ENCODE measurements at places on chromosomes 1 and 21.

DNA sequence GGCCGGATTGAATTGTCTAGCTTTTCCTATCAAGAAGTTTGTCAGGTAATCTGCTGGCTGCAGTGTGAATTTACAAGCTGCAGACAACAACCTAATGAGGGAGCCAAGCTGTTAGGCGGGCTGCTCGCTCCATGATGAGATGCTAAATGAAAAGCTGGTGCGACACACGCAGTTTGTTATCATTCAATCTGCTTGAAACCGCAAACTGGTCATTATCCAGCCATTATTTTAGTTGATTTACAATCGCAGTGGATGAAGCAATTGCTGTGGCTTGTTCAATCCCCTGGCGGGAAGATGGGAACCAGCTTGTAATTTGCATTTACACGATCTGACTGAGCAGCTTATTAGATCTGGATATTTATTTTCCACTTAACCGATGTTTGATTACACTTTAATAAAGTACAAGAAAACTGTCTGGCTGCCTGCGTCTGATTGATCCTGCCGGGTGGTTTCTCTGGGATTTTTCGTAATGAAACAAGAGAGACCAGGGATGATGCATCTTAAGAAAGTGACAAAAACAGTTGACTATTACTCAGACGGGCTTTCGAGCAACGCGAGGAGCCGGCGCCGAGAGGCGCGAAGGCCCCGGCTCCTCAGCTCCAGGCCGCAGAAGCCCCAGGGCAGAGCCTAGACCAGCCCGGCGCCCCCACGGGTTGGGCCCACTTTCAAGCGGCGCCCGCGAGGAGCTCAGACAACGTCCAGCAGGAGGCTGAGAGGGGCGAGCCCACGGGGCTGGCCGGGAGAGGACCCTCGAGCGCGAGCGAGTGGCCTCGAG is 118.0 kb upstream of the BARHL2 start:
- DNase-seq: no peak

- DNase-seq: no peak
These were observed 188.2 kb upstream of the LYPLAL1 start for GRCh38 chr1:218985424-218985984.

DNA sequence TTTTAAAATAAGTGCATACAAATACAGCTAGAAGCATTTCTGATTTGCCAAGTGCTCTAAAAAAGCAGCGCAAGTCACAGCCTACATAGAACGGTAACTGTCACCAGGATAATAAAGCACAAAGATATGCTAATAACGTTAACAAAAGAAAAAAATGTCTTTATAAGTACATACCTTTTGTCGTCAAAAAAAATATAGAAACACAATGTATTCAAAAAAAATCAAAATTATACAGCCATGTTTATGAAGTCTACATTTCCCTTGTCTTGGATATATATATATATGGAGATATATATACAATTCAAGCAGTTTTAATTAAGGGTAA is 3.2 kb downstream of the IRF2BP2 start:
- DNase-seq: no peak

- no peak for DNase-seq
These were observed 428.3 kb upstream of the ZRANB2 start for GRCh38 chr1:71509051-71509595.

DNA sequence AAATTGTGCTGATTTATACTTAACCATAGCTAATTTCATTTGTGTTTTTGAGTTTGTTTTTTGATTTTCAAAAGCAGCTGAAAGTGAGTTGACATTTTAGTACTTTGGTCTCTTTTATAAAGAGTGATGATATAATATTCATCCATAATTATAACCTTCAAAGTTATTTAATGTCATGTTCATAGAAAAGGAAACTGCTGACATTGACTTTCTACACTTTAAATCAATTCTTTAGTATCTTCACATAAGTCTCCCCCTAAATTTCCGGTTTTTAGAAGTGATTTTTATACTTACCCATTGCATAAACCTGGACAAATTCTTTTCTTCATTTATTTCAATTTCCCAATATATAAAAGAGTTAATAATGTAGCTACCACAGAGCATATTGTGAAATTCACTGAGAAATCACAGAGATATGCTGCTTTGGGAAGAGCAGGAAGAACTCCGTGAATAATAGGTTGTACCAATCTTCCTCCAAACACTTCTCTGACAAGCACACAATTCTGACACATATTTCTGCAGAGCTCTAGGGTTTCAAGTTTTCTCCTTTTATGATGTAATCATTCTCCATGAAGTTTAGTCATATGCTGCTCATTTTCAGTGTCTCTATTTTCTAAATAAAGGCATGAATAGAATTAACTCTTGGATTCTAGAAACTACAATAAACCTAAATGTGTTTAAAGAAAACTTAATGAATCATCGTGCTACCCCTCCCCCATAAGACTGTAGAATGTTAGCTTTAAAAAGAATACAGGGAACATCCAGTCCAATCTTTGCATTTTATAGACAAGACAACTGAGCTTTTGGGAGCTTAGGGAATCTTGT is 25.6 kb upstream of the CDC42BPA start:
- DNase-seq: peak; percentile 29

DNA sequence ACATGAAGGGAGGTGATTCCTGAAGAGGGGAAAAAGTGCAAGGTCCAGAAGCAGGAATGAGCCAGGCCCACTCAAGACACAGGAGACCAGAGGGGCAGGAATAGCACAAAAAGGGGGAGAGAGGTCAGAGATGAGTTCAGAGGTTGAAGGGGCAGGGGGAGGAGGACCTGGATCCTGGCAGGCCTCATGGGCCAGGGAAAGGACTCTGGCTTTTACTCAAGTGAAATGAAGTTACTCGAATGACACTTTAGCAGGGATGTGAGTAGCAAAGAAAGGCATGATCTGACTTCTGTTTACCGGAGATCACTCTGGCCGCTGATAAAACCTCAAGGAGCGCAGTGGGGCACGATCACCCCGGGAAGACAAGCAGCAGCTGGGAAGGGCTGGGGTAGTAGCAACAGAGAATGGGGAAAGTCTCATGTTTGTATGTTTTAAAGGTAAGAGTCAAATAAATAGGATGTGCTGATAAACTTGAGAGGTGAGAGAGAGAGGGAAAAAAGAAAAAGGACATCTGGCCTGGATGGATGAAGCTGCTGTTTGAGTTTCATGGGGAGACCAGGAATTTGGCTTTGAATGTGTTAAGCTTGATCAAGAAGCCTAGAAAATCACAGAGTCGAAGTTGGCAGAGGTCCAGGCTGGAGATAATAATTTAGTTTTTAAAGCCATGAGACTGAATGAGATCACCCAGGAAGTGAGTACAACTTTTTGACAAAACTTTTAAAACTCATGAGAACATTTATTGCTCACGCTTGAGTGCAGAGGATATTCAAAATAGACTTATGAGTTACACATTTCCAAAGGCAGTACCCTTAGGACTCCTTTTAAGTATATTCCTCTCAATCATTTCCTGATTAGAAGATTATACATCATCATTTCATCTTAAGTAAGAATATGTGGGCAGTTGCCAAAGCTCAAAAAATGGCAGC is 156.0 kb downstream of the RERE start:
- peak; percentile 82 for DNase-seq

- DNase-seq: no peak
These were observed 80.4 kb downstream of the PAX7 start for GRCh38 chr1:18711003-18711402.

- DNase-seq: no peak
These were observed 39.8 kb upstream of the KIAA0040 start for GRCh38 chr1:175232335-175232734.

DNA sequence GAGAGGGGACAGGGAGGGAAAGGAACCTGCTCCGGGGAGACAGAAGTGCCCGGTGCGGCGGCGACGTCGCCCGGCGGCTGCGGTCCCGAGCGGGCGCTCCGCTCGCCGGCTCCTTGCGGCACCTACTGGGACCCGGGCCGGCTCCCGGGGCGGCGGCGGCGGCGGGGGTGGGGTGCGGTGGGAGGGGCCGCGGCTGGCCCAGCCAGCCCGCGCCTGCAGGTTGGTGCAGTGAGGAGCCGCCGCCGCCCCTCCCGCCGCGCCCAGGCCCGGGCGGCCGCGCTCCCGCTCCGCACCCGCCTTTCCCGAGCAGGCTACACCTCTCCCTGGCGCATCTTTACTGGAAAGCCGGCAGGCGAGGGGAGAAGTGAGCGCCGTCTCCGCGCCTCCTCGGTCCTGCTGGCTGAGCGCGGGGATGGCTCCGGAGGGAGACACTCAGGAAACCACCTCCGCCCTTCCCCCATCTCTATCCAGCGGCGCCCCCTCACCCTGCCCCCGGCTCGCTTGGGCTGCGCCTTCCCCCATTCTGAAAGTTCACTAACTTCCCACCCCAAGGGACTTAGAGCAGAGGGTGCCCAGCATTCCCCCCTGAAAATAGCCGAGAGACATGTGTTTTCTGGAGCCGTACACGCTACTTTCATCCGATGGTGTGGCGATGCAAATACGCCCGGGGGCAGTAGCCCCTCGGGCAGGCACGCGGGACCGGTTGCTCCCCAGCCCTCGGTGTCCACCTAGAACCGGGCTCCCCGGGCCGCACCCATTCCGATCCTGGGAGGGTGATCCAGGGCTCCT is at the start of gene PLD5:
PLD5 (minus strand) TSS at position 127 of the 789 bp plus-strand sequence.
- peak; percentile 9 for DNase-seq

DNA sequence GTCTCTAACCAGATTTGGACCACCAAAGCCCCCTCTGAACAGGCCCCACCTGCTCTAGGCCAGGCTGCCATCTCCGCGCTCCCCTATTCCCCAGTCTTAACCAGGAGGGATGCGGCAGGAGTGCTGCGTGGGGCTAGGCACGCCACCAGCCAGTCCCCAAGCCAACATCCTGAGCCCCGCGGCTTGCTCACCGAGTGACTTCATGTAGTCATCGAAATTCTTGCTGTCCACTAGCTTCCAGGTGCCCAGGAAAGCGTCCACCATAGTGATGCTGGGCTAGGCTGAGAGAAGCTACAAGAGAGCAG is 173 bp downstream of the FABP3 start:
- no peak for DNase-seq

DNA sequence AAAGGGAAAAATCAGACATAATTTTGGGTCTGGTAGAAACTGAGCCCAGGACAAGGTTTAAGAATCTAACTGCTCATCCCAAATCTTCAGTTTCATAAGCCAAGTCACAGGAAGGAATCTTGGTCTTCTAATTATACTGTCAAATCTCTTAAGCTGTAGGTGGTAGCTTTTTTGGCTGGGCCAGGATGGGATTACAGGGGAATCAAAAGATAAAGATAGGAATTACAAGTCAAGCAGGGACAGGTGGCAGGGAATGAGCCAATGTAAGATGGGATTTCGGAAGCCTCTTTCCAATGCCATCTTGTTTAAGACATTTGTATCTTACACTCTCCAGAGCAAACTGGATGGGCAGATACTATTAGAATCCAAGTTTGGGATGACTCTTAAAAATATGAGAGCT is 383.5 kb downstream of the KCNH1 start:
- no peak for DNase-seq

- no peak for DNase-seq
These were observed 3.7 kb upstream of the TMEM61 start for GRCh38 chr1:54976747-54977146.

GRCh38 chr1:22721122-22721873 is 10.7 kb downstream of the EPHB2 start:
- DNase-seq: no peak

GRCh38 chr21:18759267-18759666 is 355.7 kb upstream of the TMPRSS15 start:
- DNase-seq: no peak

GRCh38 chr1:232764458-232765251 is 40.6 kb upstream of the MAP10 start:
- no peak for DNase-seq

DNA sequence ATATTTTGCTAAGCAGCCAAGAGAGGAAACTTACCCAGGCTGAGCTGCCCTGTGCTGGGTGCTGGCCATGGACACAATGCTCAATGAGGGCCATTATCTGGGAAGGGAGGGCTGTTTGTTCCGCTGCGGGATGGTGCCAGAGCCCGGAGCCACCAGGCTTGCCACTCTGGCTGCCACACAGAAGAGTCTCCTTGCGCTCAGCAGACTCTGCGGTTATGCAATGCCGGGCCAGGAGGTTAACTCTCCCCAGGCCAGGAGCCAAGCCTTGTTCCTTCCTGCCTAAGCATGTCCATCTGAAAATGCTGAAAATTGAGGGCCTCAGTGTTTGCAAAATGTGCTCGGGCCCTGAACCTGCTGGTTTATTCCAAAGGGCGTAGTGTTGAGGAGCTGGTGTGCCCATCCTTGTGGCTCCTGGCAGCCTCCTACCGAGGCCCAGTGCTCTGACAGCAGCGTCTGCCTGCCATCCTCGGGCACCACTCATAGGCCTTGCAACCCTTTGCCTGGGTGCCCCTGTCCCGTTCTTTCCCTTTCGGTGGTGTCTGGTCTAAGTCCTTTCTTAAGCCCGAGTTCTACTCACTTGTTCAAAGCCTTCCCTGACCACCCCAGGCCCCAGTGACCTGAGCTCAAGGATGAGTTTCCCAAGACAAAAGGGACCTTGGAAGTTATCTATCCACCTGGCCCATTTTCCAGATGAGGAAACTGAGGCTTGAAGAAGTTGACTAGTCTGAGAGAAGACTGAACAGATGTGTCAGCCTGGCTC is 133.8 kb upstream of the EDN2 start:
- DNase-seq: no peak

DNA sequence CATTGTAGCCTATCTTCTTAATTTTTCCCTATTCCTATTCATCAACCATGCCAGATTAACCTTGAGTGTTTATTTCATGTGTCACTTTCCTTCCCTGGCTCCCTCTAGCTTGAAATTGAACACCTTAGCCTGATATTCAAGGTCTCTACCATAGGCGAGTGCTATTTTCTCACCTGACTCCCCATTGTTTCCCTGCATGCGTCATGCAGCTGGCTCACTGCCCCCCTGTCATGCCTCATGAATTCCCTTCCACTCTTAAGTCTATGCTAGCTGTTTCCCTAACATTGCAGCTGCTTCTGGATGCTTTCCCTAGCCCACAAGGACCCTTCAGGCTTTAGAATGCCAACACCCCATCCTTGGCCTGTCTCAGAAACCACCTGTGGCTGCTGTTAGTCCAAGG is 56.7 kb upstream of the CD1D start:
- peak; percentile 84 for DNase-seq

DNA sequence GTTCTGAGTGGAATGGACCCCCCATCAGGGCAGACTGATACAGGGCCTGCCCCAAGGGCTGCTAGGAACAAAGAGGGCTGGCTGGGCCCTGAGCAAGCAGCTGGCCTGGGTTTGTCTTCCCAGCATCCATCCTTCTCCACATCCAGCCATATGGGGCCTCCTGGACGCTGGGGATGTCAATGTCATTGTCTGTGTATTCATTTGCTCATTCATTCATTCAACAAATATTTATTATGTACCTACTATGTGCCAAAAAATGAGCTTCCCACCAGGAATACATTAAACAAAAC is 15.6 kb upstream of the ECE1 start:
- no peak for DNase-seq

- DNase-seq: no peak
These were observed 58.1 kb downstream of the ZSWIM5 start for GRCh38 chr1:45148209-45148825.

- DNase-seq: no peak
These were observed 7.5 kb upstream of the MYOM3 start for GRCh38 chr1:24119489-24119858.
